ENCODE measurements at places on chromosomes 6 and 20. TPM values are rescaled to one million over a fixed set of nuclear protein-coding genes. Genes with fewer than 3 reads are reported as not detected.

DNA sequence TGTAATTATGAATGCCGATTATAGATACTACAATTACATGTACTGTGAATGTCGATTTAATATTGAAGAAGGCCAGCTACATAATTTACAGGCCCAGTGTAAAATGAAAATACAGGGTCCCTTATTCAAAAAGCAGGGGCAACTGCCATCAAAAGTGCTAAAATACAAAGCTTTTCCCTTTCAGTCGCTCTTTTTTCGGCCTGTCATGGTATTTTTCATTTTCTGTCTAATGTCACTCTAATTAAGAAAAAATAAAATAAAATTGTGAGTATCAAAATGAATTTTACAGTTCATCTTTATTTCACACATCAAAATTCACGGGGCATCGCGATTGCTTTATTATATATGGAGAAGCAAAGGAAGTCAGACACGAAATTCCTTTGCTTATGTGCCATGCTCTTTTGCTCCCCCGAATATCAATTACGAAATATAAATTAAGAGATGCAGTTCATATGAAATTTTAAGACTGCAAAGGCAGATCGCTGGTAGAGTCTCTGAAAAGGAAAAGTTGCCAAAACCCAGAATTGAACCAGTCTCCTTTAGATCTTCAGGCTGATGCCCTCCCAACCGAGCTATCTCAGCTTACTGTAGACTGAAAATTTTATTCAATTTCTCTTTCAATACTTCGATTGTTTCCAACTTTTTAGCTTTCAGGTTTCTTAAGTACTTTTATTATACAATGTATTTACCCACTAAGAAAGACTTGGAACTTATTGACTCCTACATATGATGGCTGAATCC, 197.0 kb downstream of the TRIM27 start:
- DNase-seq, result no peak

GRCh38 chr6:14709066-14709670, 536.7 kb upstream of the JARID2 start:
- DNase-seq, result no peak

DNA sequence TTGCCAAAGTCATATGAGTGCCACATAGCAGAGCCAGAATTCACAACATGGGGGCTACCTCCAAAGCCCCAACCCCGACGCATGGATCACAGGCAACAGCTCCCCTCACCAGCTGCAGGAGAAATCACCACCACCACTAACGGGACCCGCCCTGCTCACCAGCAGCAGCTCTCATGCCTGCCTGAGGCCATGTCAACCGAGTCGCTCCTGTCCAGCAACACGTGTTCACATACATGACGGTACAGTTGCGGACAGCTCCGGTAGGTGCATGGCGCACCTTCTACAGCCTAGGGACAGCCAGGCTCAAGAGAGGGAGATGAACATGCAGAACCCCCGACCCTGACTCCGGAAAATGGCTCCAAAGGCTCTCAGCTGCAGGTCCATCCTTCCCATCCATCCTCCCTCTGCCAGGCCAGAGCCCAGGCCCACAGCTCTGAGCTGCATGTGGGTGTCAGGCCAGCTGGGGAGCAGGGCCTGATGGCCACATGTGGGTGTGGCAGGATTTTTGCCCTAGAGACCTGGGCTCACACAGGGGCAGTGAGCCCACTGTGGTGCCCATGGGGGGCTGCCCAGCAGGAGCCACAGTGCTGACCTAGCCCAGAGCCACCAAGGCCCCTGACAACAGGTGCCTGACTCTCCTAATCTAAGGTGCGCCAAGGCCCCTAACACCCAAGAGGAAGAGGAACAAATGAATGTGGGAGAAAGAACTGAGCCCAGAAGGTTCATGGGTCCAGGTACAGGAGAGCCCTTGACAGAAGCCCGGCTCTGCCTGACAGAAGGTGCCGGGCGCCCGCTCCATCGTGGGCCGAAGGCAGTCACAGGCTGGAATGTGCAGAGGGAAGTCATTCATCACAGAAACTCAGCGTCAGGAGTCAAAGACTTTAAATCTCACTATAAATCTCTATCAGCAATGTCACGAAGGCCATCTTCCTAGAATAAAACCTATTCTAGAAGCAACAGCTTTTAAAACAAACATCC, 10.5 kb downstream of the RPS6KA2 start:
- peak; percentile 50 for DNase-seq

GRCh38 chr6:130583268-130583667, 217.5 kb downstream of the TMEM200A start:
- peak; percentile 23 for DNase-seq

DNA sequence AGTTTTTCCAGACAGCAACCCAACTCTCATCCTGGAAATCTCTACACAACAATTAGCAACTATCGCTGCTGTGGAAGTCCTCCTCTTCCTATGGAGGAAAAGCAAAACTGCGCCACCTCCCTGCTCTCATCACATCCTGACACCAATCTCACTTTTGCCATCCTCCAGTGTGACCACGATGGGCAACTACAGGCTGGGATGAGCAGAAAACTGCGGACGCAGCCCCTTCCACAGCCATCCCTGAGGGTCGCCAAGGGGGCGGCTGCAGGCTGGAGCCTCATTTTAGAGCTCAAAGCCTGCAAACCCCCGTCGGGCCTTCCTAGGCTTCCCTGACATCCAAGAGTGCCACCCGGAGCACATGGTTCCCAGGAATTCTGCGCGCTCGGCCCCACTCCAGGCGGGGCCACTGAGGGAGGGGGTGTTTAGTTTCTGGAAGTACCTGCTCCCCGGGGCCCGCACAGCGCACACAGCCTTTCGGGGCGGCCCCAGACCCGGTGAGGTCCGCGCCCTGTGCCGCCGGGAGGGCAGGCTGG, 1.2 kb downstream of the TCFL5 start:
- no peak for DNase-seq

DNA sequence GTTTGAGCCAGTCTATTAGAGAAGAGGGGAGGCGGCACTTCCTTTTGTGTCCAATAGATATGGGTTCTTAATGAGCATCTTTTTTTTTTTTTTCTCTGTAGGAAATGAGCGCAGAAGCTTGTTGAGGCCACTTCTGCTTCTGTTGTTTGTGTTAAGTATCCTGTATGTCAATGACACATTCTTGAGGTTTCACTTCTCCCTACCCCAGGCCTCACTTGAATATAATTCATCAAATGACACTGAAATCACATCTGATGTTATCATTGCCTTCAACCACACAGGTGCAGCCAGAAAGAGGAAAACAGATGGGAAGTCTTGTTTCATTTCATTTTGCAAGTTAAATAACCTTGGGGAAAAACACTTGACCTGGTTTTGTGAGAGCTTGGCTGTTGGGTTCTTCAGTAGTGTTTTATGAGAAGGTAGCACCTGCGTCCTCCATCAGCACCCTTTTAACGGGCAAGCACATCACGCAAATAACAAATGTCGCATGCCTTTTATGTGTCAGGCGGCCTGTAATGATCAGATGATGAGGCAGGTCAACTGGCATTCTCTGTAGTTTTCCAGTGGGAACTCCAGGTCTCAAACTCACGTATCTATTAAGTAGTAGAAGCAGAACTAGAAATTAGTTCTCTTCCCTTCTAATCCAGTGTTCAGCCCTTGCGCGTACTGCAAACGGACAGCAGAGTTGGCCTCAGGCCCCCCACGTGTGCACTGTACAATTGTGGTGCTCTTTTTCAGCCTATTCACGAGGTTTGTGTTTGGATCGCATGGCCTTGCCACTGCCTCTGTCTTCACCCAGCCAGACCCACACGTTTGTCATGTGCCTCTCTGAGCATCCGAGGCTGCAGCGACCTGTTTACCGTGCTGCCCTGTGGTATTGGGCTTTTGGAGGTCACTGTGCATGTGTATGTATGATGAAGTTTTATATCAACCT, 23.5 kb downstream of the PLEKHG1 start:
- no peak for DNase-seq

GRCh38 chr6:53461041-53461656, 83.8 kb downstream of the GCLC start:
- no peak for DNase-seq

- no peak for DNase-seq
Observed at GRCh38 chr6:105487040-105487790, 84.3 kb upstream of the PREP start.

DNA sequence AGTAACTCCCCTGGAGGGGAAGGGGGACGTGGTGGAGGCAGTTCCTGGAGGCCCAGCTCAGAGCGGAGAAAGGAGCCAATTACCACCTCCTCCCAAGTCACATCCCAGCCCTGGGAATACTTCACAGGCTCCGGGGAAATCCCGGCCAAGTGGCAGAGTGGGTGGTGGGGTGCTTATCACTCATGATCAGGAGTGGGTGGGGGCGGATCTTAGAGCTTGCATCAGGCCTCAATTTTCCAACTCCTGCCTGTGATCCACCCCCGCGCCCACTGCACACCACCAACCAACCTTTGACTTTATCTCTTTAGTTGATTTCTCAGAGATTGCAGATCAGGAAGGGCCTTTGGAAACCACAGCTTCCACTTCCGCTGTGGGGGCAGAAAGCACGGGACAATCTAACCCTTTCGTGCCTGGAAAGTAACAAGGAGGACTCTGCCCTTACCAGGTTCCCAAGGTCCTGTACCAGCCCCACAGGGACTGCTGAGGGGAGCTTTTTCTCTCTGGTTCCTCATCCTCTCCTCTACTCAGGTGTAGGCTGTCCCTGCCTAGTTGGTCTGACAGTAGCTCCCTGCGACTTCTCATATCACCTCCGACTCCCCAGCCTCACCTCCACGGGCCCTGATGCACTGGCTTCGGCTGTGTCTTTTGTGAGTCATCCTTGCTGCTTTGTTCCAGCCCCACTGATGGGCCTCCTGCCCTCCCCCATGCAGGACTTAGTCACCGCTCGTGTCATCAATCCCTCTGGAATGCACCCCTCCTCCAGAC, 24.9 kb upstream of the IER3 start:
- DNase-seq, result peak; percentile 63

DNA sequence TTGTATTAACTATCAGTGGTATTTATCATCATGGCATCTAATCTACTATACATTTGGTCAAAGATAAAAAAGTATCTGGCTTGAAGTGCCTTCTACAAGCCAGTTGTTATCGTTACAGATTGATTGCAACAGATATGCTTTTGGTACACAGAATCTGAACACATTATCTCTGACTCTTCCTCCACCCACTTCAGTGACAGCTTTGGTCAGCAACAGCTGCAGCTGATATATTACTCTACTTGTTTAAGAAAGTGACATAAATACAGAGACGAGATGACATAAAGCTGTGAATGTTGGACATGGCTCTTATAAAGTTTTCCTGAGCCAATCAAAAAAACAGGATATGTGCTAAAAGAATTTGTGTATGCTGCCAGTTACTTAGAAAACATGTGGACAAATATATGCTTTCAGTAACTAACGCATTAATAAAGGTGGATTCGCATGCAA, 77.6 kb downstream of the HIVEP2 start:
- DNase-seq, result no peak

DNA sequence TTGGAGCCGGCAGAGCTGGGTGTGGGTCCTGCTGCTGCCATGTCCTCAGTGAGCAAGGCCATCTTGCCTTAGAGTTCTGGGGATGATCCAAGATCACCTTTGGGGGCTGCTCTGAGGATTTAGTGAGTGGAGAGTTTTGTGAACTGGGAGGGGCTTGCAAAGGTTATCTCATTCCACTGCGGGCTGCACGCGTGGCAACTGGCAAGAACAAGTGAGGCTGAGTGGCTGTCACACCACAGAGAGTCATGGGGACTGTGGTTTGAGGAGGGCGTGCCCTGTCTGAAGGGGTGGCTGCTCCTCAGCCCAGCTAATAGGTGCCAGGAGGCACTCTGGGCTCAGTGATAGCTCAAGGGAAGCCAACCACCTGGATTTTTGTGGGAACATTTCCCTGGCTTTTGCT, 37.6 kb downstream of the TTLL9 start:
- no peak for DNase-seq

DNA sequence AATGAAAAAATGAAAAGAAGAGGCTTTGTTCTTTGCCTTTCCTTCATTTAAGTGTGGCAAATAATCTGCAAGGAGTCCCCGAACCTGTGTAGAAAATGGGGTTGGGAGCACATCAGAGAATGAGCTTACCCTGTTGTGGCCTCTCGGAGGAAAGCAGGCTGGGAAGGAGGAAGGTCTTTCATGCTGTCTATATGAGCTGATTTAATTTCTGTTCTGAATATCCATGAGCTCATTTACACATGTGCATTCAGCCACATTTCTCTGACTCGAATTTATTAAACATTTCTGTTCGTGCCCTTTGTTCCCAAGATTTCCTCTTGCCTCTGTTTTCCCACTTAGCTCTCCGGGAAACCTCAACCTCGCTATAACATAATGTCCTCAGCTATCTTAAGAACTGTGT, 584.4 kb upstream of the CDH4 start:
- no peak for DNase-seq

DNA sequence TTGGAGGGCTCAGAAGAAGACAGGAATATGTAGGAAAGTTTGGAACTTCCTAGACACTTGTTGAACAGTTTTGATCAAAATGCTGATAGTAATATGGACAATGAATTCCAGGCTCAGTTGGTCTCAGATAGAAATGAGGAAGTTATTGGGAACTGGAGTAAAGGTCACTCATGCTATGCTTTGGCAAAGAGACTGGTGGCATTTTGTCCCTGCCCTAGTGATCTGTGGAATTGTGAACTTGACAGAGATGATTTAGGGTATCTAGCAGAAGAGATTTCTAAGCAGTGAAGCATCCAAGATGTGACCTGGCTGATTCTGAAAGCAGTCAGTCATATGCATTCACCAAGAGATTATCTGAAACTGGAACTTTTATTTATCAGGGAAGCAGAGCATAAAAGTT, 45.1 kb downstream of the FRK start:
- no peak for DNase-seq

Gene GRM1
- total RNA-seq, result 0.10 TPM

Gene SIRPG
- not detected for total RNA-seq

Gene MRPS18A
- 45.6 TPM for total RNA-seq

Gene BNIP5
- total RNA-seq, result 0.10 TPM

Gene ZNF133
- 10.3 TPM for total RNA-seq

Gene PAX1
- not detected for total RNA-seq

Gene SLC17A2
- not detected for total RNA-seq

Gene CAGE1
- total RNA-seq, result not detected

Data from upper lobe of left lung (tissue), 6 donors.